ENCODE measurements at places on chromosomes 7 and 10.

DNA sequence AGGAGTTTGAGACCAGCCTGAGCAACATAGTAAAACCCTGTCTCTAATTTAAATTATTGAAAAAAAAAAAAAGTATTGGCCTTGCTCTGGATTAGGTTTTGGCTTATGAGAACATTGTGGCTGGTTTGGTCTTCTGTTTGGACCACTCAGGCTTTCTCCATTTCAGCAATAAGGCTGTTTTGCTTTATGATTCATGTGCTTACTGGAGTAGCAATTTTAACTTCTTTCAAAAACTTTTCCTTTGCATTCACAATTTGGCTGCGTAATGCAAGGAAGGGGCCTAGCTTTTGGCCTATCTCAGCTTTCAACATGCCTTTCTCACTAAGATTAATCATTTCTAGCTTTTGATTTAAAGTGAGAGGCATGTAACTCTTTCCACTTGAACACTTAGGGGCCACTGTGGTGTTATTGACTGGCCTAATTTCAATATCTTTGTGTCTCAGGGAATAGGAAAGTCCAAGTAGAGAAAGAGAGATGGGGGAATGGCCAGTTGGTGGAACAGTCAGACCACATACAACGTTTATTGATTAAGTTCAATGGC lies 38.0 kb upstream of the SRPK2 start:
- DNase-seq = no peak

DNA sequence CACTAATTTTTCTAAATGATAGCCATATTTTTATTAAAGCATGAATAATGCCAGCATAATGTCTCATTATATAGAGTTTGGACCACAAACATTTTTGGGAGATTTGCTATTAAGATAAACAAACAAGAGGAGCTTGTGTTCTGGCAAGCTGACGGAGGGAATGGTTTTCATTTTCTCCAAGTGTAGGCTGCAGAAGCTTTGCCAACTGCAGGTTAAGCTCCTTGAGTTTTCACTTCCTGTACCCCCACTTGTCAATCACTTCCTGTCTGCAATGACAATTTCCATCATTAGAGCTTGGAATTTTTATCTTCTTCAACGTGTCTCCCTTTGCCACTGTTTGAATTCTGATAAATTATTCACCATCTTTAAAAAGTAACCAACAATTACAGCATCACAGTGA lies 13.4 kb downstream of the EBF3 start:
- no peak for DNase-seq

DNA sequence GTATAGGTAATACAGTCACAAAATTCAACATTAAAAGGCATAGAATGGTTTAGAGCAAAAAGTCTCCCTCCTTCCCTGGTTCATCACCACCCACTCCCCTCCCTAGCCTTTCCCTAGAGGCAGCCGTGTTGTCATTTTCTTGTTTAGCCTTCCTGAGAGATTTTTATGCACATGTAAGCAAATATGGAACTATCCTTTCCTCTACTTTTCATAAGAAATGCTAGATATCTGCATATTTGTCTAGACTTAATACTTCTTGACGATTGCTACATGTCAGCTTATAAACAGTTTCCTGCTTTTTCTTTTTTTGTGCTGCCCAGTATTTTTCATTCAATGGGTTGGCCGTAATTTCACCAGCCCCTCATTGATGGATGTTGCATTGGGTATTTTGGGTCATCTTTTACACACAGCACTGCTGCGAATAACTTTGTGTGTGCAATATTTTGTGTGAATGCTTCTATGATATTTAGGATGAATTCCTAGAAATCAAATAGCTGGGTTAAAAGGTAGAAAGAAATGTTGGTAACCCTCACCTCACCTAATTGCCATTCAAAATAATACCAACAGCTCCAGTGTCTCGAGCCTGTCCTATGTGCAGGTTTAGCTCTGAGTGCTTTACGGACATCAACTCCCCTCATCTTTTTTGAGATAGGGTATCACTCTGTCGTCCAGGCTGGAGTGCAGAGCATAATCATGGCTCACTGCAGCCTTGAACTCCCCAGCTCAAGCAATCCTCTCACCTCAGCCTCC lies 6.9 kb downstream of the IRF5 start:
- no peak for DNase-seq

- no peak for DNase-seq
These were observed 655.8 kb upstream of the ANKRD30A start for GRCh38 chr10:36469585-36469984.

- peak; percentile 78 for DNase-seq
These were observed 3.6 kb downstream of the HOXA13 start for GRCh38 chr7:27196287-27196767.

DNA sequence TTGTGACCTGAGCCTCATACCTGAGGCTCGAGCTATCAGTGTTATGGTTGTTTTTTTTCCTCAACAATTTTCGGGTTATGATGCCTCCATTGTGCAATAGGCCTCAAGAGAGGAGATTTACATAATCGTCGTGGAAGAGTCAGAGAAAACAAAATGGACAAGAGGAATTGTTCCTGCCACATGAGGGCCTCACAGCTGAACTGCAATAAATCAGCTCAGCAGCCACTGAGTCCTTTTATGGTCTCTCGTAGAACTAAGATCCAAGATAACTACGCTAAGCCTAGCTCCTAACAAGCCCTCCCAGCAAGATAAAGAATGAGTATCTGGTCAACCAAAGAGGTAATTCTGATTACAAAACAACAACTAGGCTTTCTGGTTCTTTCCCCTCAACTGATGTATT lies 336.8 kb downstream of the WDR11 start:
- DNase-seq = no peak

DNA sequence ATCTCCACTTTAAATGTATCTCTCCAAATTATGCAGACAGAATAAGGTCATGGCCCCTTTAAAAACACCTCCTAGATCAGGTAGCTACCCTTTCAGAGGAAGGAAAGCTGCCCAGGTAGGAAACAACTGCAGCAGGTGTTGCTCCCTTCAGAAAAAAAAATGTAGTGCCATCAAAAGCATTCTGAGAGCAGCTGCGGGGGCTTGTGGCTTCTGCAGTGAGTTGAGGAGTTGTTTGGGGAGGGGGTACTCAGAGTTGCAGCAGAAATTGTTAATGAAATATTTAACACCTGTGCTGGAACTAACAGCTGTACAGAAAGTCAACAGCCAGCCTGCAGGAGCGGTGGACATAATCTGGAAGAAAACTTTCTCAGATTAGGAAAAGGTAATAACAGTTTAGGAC lies 24.0 kb downstream of the CDHR3 start:
- DNase-seq = no peak

DNA sequence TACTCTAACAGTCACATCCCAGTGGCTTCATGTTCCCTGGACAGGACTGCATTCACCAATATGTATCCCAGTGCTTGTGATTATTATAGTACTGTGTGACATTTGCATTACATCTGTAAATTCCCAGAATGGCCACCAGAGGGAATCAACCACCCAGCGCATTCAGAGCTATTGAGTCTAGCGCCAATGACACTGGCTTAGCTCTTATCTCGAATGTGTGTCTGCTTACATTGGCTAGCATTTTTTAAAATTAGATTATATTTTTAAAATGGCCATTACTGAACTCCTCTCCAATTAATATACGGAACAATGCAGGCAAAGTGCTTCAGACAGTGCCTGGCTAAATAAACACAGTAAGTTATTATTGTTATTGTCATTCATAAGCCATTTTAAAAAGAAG lies 36.3 kb downstream of the TRIL start:
- DNase-seq = peak; percentile 6

GRCh38 chr10:78906734-78907390 lies 161.9 kb upstream of the ZMIZ1 start:
- no peak for DNase-seq

GRCh38 chr7:124413029-124413428 lies 352.6 kb downstream of the GPR37 start:
- no peak for DNase-seq

GRCh38 chr7:148732862-148733261 lies 34.2 kb downstream of the CUL1 start:
- DNase-seq = no peak

GRCh38 chr10:113045147-113046055 lies 95.4 kb downstream of the TCF7L2 start:
- no peak for DNase-seq
